Stromal cell of bone marrow (primary cell): ENCODE measurements at places on chromosomes 16 and 17.

GRCh38 chr16:85296859-85297660, 184.8 kb upstream of the CIBAR2 start:
- DNase-seq = no peak

DNA sequence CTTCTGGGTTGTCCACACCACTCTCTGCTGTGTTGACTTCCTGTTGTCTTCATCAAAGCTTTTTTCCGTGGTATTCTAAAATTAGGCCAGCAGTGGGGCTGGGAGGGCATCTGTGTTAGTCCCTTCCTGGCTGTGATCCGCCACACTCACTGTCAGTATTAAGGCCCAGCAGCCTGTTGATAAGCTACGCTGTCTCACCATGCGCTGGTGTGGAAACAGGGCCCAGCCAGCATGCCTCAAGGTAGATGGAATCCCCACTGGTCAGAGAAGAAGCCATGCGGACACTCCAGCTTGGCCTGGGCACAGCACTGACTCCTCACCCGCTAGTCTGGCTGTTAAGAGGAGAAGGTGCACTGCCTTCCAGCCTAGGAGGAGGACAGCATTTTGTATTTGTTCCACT, 11.4 kb downstream of the CDR2L start:
- DNase-seq = no peak

GRCh38 chr17:29723278-29724047, 100.8 kb upstream of the CORO6 start:
- DNase-seq = no peak

DNA sequence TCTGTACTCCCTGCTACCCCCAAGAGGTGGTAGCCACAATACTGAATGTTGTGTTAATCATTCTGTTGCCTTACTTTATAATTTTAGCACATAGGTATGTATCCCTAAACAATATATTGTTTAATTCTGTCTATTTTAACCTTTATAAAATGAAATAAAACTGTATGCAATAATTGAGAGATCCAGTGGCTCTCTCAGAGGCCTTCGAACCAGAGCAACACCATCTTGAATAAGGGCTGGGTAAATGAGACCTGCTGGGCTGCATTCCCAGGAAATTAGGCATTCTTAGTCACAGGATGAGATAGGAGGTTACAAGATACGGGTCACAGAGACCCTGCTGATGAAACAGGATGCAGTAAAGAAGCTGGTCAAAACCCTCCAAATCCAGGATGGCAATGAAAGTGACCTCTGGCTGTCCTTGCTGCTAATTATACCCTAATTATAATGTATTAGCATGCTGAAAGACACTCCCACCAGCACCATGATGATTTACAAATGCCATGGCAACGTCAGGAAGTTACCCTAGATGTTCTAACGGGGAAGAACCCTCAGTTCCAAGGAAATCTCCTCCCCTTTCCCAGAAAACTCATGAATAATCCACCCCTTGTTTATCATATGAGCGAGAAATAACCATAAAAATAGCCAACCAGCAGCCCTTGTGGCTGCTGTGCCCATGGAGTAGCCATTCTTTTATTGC, 2.0 kb upstream of the CANT1 start:
- DNase-seq = peak; percentile 34

DNA sequence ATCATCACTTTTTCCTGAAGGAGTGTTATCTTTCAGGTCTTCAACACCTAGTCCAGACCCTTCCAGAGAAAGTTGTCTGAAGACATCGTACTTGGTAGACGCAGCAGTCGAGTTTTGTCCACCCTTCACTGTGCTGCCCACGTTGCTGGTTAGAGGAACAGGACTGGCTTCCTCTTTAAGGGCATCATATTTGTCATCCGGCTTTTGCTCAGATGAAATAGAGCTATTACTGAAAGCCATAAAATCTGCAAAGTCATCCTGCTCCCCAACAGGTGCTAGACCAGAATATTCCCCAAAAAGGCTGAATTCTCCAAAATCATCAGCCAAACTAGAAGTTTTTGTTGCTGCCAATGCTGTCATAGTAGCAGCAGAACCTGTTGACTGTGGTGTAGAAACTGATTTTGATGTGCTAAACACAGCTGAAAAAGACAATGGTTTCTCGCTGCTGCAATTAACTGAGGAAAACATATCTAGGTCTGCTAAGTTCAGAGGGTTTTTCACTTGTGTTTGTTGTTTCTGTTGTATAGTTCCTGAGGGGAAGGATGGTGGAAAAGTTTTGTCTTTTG, 55.7 kb downstream of the SYNRG start:
- DNase-seq = no peak

GRCh38 chr17:52751051-52751450, 592.5 kb upstream of the CA10 start:
- DNase-seq = no peak

- no peak for DNase-seq
Observed at GRCh38 chr17:41664587-41665565, 23.8 kb upstream of the EIF1 start.

DNA sequence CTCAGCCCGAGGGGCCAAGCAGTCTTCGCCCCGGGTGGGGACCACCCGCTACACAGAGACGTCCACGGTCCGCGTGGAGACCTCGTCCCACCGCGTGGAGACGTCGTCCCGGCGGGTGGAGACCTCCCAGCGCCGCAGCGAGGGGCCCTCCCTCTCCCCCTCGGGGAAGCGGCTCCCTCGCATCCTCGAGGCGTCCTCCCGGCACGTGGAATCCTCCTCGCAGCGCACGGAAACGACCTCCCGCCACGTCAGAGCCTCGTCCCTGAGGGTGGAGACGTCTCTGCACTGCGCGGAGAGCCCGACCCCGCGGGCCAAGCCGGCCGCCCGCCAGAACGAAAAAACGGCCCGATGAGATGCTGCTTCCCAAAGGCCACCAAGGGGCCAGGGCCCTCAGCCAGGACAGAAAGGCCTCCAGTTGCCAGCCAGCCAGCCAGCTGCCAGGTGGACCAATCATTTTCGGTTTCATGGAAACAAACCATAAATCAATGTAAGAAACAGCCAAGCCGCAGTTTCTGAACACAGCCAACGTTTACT, 424 bp downstream of the C17orf100 start:
- peak; percentile 25 for DNase-seq

DNA sequence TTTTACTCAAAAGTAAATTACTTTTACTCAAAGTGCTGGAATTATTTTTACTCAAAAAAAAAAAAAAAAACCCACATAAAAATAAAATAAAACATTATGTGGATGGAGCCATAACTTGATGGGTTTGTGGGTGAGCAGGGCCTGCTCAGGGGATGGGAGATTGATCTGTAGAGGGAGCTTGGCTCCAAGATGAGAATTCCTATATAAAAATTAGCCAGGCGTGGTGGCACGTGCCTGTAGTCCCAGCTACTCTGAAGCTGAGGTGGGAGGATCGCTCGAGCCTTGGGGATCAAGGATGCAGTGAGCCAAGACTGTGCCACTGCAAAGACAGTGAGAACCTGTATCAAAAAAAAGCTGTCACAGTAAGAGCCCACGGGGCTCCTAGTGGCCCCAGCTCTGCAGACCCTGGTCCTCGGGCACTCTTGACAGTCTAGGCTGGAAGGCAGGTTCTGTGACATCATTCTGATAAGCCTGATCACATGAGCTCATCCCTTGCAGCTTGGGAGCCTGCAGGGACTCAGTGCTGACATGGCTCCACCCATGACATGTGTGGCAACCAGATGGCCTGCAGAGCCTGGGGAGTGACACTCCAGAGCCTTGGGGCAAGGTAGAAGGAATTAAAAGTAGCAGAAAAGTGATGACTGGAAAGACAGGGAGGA, 42.5 kb downstream of the ST3GAL2 start:
- no peak for DNase-seq

GRCh38 chr17:77125432-77125901, 15.3 kb upstream of the SEC14L1 start:
- DNase-seq = no peak

GRCh38 chr17:28599311-28600184, 723 bp upstream of the SPAG5 start:
- peak; percentile 75 for DNase-seq

DNA sequence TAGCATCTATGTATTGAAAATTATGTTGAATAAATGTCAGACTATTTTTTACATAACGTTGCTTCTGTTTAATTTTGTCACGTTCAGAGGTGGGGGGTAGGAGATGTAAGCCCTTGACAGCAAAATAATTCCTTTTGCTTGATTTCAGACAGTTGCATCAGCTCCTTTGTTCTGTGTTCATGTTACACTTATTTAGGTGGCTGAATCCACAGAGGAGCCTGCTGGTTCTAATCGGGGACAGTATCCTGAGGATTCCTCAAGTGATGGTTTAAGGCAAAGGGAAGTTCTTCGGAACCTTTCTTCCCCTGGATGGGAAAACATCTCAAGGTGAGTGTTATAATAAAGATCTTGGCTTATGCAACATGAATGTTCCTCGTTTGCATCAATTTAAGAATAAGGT, 4.5 kb downstream of the HERPUD1 start:
- DNase-seq = no peak

- no peak for DNase-seq
Observed at GRCh38 chr17:27633312-27634025, 2.5 kb downstream of the LGALS9 start.

DNA sequence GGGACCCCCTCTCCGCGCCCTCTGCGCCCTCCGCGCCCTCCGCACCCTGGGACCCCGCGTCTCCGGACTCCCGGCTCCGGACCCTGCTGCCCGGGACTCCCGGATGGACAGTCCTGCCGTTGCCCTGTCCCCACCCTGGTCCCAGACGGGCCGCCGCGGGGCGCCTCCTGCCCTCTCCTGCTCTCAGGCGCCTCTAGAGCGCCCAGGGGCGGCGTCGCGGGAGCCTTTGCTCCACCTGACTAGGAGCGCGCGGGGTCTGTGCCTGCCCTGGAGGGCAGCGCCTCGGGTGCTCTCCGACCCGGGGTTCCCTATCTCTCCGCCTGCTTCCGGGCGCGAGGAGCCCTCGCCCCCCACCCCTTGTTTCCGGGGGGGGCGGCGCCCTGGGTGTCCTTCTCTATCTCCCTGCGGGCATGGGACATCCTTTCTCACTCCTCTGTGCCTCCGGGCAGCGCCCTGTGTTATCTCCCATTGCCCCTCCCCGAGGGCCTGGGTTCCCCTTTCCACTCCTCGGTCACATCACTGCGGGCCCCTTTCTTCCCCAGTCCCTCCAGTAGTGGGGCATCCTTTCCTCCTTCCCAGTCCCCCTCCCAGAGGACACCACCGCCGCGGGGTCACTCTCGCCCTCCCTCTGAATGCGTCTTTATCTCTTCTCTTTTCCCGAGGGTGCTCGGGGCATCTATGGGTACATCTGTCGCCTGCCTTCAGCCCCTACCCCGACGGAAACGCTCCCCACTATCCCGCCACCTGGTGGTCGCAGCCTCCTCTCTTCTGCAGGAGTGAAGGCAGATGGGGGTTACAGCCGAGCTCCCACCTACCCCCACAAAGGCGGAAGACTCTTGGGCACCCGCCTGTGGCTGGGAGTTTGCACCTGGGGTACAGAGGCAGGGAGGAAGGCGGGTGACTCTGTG, 875 bp downstream of the PRKCB start:
- no peak for DNase-seq

DNA sequence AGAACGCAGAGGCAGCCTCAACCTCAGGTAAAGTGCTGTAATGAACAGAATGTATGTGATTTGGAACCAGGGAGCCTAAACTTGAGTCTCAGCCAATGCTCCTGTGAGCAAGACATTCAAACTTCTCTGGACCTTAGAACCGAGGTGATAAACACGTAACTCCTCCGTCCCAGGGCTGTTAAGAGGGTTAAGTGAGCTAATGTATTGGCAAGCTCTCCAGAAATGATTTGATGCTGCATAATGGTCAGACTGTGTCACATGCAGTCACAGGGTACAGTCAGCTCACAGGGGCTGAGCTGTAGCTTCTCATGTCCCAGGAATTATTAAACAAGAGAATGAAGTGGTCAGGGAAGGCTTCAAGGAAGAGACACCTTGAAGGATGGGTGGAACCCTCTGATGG, 10.0 kb upstream of the SLC4A1 start:
- DNase-seq = peak; percentile 25

- peak; percentile 21 for DNase-seq
Observed at GRCh38 chr17:13031718-13032350, 14.0 kb upstream of the ELAC2 start.

DNA sequence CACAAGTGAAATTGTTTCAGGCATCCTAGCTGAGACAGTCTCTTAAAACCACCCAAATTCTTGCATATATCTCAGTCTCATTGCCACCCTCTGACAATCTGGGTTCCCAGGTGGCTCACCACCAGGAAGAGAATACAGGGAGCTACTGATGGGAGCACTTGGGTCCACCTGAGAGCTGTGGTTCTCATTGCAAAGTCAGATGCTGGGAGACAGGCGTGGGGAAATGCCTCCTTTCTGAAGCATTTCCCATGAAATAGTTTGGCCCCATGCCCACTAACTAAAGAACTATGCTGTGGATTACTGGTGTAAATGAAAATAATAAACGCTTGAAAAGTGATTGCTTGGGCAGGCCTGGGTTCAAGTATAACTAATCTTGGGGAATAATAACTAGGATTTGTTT, 70.3 kb downstream of the CMC2 start:
- DNase-seq = no peak

DNA sequence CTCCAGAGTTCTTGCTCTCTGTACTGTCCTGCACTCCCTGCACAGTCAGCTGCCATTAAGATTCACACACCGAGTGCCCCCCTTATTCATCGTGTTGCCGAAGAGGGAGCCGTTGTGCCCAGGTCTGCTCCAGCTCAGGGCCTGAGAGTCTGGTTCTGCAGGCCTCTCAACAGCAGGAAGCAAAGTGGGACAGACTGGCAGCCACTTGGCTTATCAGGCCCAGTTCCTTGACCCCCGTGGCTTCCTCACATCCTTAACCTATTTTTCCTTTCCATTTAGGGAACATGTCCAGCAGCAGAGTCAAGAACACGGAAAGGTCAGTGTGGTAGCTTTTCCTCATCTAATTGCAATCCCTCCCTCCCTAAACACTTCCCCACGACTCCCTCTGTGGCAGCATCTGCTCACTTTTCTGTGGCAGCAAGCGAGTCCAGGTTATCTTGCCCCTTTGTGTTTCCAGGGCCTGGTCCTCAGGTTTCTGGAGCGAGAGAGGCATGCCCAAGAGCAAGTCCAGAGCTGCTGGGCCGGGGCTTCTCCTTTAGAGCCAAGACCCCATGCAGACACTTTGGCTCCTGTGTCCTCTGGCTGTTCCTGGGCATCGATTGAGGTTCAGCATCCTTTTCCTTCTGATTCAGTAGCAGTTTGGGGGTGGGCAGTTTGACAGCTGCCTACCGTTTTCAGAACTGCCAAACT, 22.1 kb upstream of the ADAM11 start:
- no peak for DNase-seq

GRCh38 chr16:18062713-18063112, 273.8 kb downstream of the NPIPA8 start:
- no peak for DNase-seq

- DNase-seq = no peak
Observed at GRCh38 chr17:7997186-7997585, 5.2 kb upstream of the GUCY2D start.

DNA sequence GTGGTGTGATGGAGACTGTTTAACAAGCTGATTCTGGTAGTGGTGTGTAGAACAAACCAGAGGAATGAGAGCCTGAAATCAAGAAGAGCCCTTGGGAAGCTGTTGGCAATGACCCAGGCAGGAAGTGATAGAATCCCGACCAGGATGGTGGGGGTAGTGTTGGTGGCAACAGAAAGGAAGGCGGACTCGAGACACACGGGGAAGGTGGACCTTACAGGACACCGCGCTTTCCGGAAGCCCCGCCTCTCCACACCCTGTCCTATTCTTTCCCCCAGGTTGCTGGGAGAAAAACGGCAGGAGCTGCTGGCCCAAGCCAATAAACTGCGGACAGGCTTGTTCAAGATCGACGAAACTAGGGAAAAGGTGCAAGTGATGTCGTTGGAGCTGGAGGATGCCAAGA, 30.0 kb upstream of the KDM6B start:
- DNase-seq = peak; percentile 2

- DNase-seq = no peak
Observed at GRCh38 chr16:49621241-49622083, 234.4 kb downstream of the ZNF423 start.
